Calu3 (cell line): ENCODE measurements at places on chromosomes 7 and 10. TPM values are rescaled to one million over a fixed set of nuclear protein-coding genes. Genes with fewer than 3 reads are reported as not detected.

The MBL2 gene
- not detected in 2 replicates for total RNA-seq

The EBLN1 gene
- total RNA-seq, result not detected in 2 replicates

DNA sequence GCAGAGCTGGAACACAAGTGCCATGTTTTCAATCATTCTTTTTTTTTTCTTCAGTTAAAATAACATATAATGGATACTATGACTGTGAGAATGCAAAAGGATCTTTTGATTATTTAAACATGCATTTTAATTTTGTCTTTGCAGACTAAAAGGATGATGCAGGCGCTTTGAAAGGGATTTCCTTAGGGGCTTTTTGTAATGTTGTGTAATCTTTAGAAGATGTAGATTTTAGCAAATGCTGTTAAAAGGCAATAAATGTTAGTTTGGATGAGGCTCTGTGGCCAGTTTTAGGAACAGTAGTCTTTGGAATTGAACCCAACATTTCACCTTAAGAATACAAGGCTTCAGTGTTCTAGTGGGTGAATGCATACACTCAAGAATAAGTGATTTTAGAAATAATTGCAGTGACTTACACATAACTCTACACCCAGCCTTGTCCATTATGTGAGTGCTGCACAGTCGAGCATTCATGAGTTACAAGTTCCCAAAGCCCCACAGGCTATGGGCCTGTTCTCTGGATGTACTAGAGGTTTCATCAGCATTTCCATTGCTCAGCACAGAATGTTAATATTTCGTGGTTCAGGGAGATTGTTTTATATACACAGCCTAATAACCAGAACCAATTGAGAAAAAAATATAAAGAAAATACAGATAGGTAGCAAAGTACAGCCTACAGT, 11.6 kb downstream of the PAPSS2 start:
- DNase-seq, result no peak

GRCh38 chr7:131007439-131008330, 273.7 kb upstream of the KLF14 start:
- DNase-seq, result peak; percentile 79

GRCh38 chr10:132363921-132364593, 32.1 kb downstream of the LRRC27 start:
- DNase-seq, result no peak
